ENCODE measurements at places on chromosomes 3 and 15.

DNA sequence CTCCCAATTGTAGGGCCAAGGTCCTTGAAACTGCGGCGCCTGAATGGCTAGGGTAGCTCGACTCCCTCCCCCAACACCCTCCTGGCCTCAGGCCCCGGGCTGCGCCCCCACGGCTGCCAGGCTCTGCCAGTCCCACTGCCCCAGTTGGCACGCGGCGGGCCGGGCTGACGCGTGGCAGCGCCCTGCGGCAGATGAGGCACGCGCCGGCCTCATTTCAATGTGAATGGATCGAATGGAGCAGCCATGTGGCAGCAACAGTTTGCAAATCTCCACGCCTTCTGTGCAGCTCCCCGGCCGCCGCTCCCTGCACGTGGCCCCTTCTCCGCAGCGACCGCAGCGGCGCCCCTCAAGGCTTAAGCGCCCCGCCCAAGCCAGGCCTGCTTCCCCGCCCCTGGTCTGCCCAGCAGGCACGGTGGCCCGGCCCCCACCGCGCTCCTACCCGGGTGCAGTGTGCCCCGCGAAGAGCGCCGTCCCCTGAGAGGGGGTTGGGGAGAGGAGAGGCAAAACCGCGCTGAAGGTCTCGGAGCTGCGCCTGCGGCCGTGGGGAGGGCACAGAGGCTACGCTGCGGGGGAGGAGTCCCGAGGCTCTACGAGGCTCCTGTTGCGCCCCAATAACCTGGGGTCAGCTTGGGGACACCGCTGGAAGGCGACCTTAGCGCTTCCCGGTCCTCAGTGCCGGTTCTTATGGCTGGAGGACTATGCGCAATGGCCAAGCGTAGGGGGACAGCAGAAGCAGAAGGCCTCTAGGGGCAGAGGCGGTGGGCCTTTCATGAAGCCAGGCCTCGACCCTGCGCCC is 3.1 kb upstream of the DLL4 start:
- peak; percentile 57 for DNase-seq

DNA sequence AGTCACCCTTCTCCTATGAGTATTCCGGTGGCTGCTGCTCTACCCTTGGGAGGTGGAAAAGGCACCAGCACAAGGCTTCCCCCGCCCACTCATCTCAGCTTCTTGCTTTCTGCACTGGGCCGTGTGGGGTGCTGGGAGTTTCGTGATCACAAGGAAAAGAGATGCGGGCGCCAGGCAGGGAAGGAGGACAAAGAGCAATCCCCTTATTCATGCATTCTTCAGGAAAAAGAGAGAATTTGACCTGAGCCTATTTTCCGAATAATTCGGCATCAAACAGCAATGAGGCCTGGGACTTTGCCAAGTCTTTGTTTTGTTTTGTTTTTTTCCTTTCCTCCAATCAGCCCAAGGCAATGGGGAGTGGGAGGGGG is 102.2 kb upstream of the LPP start:
- DNase-seq, result no peak

GRCh38 chr15:66943456-66944095 is 121.8 kb upstream of the SMAD3 start:
- peak; percentile 45 for DNase-seq

- no peak for DNase-seq
These were observed 8.4 kb upstream of the EHD4 start for GRCh38 chr15:41980654-41981323.

DNA sequence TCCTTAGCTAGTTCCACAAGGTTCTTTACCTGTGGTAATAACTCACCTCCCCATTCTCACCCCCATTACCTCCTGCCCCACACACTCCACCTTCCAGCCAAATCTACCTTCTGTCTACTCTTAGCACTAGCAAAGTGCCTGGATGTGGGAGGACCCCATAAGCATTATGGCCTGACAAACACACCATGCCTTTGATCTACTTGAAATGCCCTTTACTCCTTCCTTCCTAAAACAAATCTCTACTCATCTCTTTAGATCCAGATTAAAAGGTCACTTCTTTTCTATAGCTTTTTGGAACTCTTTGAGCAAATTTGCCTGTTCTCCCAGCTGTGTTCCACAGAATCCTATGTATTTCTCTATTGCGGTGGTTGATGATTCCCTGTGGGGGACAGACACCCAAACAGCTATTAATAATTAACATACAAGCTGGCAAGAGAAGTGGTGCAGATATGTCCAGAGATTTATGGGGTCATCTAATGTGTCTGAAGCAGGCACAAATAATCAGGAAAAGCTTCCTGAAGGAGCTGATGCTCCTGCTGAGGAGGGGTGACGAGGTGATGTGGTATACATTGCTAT is 34.0 kb downstream of the DGKG start:
- no peak for DNase-seq

- DNase-seq, result no peak
These were observed 81.2 kb upstream of the TCF12 start for GRCh38 chr15:56837273-56837672.

DNA sequence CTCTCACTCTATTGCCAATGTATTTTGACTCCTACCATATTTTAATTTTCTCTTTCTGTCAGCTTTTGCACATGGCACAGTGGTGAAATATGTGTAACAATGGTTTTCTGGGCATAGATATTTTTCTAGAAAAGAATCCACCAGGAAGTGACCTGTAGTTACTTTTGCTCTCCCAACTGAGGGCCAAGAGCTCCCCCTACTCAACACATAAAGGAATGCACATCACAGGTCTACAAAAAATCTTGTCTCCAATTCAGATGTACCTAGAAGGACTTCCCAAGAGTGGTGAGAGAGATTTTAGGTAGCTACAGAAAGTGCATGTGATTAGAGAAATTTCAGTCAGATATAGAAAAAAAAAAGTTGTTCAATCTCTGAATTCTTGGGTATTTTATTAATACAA is 15.6 kb downstream of the CPA3 start:
- no peak for DNase-seq

GRCh38 chr15:77516786-77517185 is 96.1 kb downstream of the HMG20A start:
- DNase-seq, result no peak

- DNase-seq, result peak; percentile 46
These were observed 9.6 kb upstream of the FLNB start for GRCh38 chr3:57998366-57999283.

DNA sequence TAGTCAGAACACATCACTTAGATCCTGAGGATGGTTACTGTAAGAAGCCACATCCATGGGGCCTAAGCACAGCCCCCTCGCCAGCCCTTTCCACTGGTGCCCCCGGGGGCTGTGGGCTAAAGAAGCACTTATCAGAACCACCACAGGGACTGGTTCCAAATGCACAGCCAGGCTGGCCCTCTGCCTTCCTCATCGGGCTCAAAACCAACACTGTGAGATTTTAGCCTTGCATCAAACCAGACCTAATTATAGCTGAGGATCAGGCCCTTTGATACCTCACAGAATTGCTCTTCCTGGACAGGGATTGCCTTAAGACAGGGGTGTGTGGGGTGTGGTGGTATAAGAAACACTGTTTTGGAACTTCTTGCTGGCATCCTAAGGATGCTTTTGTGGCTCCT is 23.7 kb downstream of the SRPRB start:
- DNase-seq, result no peak

DNA sequence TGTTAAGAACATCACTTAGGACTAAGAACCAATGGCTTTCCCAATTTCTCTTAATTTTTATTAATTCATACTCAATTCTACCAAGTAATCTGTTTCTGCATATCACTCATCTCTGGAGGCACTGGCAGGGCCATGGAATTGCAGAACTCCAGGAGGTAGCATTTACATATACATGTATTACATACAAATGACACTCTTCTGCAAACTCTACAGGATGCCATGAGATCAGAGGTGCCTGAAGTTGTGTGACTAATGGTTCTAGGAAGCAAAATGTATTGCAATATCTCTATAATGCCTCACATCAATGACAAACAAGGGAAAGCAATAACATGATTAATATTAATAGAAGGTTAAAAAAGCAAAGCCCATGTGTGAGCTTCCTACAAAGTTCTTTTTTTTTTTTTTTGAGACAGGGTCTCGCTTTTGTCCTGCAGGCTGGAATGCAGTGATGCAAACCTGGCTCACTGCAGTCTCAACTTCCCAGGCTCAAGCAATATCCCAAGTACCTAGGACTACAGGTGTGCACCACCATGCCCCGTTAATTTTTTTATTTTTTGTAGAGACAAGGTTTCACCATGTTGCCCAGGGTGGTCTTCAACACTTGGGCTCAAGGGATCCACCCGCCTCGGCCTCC is 33.0 kb downstream of the DENND6A start:
- peak; percentile 83 for DNase-seq

GRCh38 chr15:45612790-45613415 is 21.9 kb upstream of the SQOR start:
- DNase-seq, result peak; percentile 45

DNA sequence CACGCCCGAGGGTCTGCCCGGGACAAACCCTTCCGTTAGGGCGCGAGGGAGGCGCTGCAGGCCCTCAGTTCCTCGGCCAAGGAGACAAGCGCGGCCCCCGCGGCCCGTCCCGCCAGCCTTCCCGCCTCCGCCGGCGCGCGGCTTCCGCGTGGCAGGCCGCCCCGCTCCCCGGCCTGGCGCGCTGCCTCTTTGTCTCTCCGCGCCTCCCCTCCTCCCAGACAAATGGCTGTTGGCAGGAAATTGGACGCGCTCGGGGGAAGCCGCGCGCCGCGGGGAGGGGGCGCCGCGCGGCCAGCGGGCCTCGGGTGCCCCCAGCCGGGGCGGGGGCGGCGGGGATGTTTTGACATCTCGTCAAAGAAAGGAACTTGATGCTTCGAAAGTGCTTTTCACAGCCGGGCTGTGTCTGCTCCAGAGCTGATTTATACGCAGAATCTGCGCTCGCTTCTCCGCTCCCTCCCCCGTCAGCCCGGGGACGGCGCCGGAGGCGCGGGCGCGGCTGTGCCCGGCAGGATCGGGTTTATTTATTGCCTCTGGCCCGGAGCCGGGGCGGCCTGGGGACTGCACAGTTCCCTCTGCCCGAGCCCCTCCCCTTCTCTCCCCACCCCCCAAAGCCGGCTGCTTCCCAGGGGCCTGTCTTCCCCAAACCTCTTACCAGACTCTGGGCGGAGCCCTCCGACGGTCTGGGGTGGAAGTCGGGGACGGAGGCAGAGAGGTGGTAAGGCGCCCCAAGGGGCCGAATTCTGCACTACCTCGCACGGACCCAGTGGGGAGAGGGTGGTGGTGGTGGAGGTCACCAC is 20.7 kb downstream of the SHF start:
- DNase-seq, result peak; percentile 56

DNA sequence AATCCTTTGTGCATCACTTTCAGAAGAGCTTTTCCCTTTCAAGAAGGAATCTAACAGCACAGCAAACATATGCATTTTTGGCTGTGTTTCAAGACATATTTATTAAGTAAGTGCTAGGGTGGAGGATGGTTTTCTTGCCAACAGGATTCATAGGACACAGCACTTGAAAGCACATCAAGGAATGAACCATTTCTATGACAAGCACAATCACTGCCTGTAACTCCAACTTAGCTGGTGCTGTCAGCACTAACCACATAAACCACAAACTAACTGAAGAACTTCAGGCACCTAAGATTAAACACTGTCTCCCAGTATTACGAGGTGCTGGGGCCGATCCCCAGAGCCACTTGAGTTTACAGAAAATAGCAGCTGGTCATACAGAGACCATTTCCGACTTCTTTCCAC is 35.4 kb upstream of the SPRED1 start:
- peak; percentile 64 for DNase-seq

DNA sequence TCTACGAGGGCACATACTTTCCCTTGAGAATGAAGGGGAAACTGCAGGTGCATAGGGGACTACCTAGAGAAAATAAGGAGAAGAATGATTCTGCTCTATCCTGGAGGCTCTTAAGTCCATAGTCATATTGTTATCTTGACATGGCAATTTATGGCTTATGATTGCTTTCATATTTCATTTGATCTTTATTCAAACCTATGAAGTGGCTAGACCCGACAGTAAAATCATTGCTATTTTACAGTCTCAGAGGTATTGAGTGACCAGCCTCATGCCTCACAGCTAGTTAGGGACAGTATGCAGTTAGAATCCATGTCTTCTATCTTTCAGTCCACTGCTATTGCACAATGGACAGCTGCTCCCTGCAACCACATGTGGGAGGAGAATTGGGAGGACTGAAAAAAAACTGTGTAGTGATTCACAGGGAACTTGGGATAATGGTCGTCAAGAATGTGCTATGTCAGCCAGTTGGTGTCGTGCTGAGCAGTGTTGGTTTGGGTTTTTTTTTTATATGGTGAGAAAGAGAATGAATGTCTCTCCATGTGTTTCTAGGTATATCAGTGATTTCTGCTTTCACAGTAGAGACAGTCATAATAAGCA is 63.2 kb upstream of the SPPL2A start:
- peak; percentile 86 for DNase-seq

GRCh38 chr3:138405486-138405885 is 28.9 kb upstream of the ESYT3 start:
- no peak for DNase-seq

- no peak for DNase-seq
These were observed 279.0 kb downstream of the OXSM start for GRCh38 chr3:26068890-26069289.

- peak; percentile 63 for DNase-seq
These were observed 169.0 kb upstream of the TSC22D2 start for GRCh38 chr3:150238995-150239619.

- DNase-seq, result peak; percentile 60
These were observed 8.7 kb upstream of the LMCD1 start for GRCh38 chr3:8492744-8493511.

GRCh38 chr15:99406716-99407487 is 155.6 kb downstream of the LRRC28 start:
- DNase-seq, result no peak

DNA sequence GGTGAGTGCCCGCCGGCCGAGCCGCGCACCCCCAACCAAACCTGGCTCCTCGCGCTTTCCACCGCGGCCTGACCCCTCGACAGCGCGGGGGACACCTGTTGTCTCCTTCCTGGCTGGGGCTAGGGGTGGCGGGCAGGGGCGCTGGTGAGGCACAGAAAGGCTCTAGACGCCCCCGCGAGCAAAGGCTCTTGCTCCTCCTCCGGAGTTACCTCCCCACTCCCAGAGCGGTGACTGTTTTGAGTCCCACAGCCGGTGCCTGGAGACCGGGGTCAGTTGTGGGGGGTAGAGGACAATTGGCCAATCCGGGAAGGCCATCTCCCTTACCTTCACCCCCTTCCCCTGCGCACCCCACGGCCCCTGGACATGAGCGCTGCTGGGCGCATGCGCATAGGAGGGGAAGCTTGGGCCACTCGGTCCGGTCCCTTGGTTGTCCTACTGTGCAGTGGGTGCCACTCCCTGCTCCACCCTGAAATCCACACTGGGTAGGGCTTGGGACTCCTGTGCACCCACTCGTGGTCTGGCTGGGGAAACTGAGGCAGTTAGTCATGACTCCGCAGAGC is 554 bp downstream of the CHST13 start:
- no peak for DNase-seq

DNA sequence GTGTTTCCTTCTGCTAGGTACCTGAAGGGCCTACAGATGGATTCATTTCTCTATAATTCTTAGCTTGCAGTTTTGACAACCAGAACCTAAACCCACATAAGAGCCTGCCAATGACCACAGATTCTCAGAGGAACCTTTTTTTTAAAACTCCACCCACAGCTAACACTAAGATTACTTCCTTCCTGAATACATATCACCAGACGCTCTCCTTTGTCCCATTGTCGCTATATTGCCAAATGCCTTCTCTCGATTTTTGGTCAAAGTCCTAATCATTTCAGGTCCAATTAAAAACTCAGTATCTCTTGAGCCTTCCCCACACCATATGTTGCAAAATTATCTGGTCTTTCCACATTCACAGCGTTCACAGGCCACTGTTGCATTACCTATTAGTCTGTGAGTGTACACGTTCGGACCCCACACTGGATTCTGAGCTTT is 12.4 kb downstream of the ZNF710 start:
- no peak for DNase-seq

GRCh38 chr3:132622148-132622547 is 25.1 kb downstream of the ACKR4 start:
- no peak for DNase-seq

Data from epithelial cell of esophagus (primary cell).